RWPE1 (cell line): ENCODE measurements at places on chromosomes 12 and 14.
A peak's percentile ranks its signal among the peaks of the same experiment; 100 is the strongest.

DNA sequence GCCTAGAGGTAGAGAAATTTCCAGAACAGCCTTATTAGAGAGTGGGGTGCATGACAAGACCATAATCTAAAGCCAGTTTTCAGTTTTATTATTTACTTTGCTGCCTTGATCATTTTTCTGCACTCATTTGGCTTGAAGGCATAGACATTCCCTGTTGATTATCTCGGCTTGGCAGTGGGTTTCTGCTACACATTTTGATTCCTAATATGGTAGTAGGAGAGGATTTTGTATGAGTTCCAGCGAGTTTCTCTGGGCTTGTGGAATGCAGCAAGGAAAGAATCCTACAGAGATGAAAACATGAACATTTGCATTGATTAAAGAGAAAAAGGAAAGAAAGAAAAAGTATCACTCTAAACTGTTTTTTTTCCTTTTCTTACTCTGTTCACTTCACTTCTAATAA is 281.2 kb downstream of the PAWR start:
- DNase-seq = no peak

GRCh38 chr12:32864731-32865130 is 31.8 kb downstream of the PKP2 start:
- no peak for DNase-seq

DNA sequence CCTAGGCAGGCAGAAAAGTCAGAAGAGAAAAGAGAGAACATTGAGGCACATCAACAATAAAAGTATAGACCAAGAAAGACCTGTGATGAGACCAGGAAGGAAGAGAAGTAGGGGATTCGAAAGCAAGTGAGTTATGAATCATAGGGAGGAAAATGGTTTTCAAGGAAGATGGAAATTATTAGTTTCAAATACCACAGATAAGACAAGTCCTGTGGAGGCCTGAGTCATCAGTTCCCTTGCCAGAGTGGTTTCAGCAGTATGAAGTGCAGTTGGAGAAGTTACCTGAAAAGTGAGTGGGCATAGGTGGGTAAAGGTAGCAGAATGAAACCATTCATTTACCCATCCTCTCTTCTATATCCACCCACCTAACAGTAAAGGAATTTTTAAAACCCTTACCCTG is 25.2 kb upstream of the TSPAN8 start:
- DNase-seq = peak; percentile 8

DNA sequence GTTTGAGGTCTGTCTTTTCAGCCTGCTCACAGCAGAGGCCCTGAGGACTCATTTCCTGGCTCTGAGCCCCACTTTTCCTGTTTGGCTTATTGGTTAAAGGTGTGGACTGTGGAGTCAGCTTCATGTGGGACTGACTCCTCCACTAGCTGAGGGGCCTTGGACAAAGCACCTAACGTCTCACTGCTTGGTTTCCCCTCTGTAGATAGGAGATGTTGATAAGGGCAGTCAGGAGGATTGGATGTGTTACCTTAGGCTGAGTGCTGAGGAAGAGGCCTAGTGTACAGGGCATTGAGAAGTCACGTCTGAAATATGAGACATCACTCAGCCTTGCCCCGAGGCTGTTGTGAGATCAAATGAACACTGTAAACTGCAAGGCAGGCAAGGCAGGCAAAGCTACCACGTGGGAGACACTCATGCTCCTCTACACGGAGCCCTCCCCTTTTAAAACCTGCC is 27.1 kb upstream of the TCL1A start:
- DNase-seq = peak; percentile 69

DNA sequence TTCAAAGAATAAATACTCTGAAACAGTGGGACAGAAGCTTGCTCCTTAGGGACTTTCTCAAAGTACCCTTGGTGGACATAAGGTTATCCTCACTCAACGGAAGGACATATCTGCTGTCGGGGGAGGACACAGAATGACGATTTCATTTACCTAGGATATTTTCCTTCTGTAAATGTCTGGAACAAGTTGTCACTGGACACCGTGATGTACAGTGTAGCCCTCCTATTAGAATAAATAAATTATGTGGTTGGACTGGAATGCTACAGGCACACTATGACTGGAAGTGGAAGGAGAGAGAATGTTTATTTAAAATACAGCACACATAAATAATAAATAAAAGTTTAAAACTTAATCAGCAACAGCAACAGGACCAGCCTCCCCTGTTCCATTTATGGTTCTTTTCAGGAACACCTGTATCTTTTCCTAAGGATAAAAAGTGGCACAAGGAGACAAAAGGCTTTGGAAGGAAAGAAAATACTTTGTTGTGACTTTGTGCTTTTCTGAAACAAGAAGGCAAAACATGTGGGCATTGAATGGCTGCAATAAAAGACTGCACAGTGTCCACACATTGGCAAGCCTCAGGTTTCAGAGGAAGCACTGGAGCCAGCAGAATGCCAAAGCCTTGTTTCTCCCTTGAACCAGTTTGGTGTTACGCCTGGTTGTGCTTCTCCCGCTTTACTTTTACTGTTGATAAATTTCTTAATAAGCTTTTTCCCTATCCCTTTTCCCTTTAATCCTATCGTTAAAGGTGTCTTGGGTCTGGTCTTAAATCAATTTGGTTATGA is 36.8 kb downstream of the FGD4 start:
- peak; percentile 22 for DNase-seq

GRCh38 chr14:28766469-28766955 is at the start of gene FOXG1:
Gene FOXG1 (plus strand): TSS chr14:28766787. CDS start chr14:28767280, 493 bp downstream.
- peak; percentile 67 for DNase-seq

- DNase-seq = no peak
Measured at GRCh38 chr12:69410571-69410970, 51.0 kb downstream of the YEATS4 start.

- DNase-seq = no peak
Measured at GRCh38 chr14:22800346-22800745, 14.9 kb downstream of the SLC7A7 start.

- DNase-seq = peak; percentile 80
Measured at GRCh38 chr14:22824711-22825359, 4.9 kb upstream of the MRPL52 start.

GRCh38 chr12:55930771-55931316 is at the start of gene DGKA:
Gene DGKA (plus strand): TSS chr12:55931162. CDS start chr12:55936504, 5,342 bp downstream.
- DNase-seq = peak; percentile 77

GRCh38 chr12:71938728-71939385 is at the start of gene TPH2:
Gene TPH2 (plus strand): TSS chr12:71938845. CDS start chr12:71938987, 142 bp downstream.
- peak; percentile 37 for DNase-seq

GRCh38 chr14:73662487-73662943 is 17.7 kb downstream of the DNAL1 start:
- peak; percentile 71 for DNase-seq

DNA sequence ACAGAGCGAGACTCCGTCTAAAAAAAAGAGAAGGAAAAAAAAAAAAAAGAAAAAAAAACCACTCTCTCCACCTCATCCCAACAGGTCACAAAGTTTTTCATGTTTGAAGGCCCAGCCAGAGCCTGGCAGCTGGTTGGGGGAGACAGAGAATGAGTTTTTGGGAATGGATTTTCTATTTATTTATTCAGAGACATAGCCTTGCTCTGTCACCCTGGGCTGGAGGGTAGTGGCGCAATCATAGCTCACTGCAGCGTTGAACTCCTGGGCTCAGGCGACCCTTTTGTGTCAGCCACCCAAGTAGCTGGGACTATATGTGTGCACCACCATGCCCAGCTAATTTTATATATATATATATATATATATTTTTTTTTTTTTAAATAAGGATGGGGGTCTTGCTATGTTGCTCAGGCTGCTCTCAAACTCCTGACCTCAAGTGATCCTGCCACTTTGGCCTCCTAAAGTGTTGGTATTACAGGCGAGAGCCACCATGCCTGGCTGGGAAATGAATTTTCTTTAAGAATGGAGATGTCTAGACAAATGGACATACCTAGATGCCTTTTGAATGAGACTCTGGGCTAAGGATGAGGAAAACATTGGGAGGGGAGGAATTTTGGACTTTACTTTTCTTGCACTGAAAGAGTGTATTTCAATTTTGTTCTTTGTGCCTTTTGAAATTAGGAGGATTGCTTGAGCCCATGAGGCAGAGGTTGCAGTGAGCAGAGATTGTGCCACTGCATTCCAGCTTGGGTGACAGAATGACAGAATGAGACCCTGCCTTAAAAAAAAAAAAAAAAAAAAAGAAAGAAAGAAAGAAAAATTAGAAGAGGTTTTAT is 16.9 kb upstream of the PPP1R1A start:
- DNase-seq = no peak

GRCh38 chr12:93183940-93184671 is 193.6 kb upstream of the NUDT4 start:
- DNase-seq = no peak

- no peak for DNase-seq
Measured at GRCh38 chr14:35045798-35046047, 349 bp upstream of the FAM177A1 start.

GRCh38 chr12:77894556-77894955 is 63.9 kb downstream of the NAV3 start:
- no peak for DNase-seq

DNA sequence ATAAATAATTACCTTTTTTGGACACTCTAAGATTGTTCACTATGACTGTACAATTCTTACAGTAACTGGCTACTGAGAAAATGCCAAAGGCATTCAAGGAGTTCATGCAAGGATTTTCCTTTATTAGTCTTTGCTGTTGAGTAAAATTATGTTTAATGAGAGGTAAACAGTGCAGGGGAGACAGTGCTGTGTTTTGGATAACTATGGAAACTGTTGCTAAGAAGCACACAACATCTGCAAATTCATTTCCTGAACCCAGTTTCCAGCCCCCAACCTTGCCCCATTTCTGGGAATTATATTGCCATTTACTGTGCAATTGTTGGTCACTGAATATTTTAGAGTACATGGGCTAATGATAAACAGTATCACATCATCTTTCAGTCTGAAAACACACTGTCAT is 1005.8 kb downstream of the TRHDE start:
- DNase-seq = no peak

DNA sequence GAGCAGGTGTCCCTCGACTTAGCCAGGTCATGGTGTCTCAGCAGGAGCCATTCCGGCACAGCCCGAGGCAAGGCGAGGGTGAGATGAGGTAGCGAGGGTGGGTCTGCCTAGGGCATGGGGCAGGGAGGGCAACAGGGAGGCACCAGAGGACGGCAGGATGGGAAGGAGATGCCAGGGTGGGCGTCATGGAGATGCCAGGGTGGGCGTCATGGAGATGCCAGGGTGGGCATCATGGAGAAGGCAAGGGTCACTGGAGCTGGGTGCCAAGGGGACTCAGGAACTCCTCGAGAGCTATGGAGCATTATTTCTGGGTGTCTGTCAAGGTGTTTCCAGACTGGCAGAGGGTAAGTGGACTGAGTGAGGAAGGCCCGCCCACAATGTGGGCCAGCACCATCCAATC is 7.4 kb downstream of the DEGS2 start:
- DNase-seq = no peak

- DNase-seq = peak; percentile 66
Measured at GRCh38 chr14:93994919-93995682, 2.0 kb upstream of the CCDC197 start.

- no peak for DNase-seq
Measured at GRCh38 chr12:129651951-129652350, 251.9 kb downstream of the TMEM132D start.
